ENCODE measurements at places on chromosomes 16 and 17.

GRCh38 chr16:6193718-6194117, 1096.1 kb upstream of the EEF2KMT start:
- DNase-seq, result peak; percentile 46
- H3K4me1 ChIP-seq, result no peaks in the 10 kb centered on the region
- H3K27ac ChIP-seq, result no peak overlapping the region
- no peak overlapping the region for H3K4me3 ChIP-seq
- H3K27me3 ChIP-seq, result no peaks in the 10 kb centered on the region
- no peaks in the 10 kb centered on the region for H3K36me3 ChIP-seq

DNA sequence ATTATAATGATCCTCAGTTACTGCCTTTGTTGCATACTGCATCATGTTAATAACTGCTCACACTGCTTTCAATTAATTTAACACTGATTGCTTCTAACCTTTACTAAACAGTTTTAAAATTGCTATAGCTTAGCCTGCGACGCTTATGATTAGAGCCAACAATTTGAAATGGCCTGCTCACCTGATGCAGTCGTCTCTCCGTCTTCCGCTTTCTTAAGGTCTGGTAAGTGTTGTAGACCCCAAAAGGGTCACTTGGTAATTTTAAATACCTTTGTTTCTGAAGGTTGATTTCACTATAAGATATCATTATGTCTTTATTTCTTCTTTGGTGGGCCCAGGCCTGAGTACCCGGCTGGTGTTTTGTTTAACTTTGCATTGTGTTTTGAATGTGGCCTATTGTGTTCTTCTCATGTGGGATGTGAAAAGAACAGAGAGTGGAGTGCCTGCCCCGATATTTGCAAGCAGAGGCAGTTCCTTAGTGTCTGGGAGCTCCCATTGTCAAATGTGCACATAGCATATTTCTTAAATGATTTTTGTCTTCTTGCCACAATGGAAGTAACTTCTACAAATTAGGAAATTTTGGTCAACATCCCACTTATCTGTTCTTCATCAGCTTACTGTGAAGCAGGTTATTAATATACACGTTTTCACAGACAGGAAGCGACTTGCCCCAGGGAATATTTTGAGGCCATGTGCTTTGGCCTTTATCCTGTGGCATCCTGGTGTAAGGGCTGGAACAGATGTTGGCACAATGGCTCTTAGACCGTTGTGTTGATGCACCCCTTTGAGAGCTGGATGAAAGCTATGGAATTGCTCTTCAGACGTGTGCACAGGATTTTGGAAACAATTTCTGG, 2.9 kb downstream of the PHKB start:
- peaks cover 46% of the 10 kb centered on the region for H3K4me1 ChIP-seq
- no peak overlapping the region for H3K4me3 ChIP-seq
- DNase-seq, result no peak
- peaks cover 5% of the 10 kb centered on the region for H3K36me3 ChIP-seq
- H3K27ac ChIP-seq, result no peak overlapping the region
- no peaks in the 10 kb centered on the region for H3K27me3 ChIP-seq

DNA sequence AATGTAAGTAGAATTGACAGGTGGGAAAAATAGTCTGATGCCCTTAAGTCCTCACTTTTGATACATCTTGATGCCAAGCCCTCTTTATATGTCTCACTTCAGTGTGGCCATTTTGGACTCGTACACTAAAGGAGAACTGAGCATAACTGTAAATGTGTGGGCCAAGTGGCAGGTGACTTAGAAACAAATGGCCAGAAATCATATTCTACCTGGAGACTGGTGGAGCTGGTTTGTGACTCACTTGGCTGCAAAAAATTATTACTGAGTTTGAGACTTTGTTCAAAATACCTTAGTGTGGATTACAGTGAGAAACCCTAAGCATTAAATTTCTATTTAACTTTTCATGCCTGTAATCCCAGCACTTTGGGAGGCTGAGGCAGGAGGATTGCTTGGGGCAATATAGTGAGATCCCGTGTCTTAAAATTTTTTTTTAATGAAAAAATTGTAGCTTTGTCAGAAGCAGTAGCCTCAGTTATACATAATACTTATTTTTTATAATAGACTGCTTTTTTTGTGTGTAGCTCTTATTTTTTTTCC, 5.0 kb downstream of the HAPSTR1 start:
- H3K27ac ChIP-seq, result no peak overlapping the region
- no peak for DNase-seq
- H3K27me3 ChIP-seq, result no peaks in the 10 kb centered on the region
- no peak overlapping the region for H3K4me3 ChIP-seq
- H3K4me1 ChIP-seq, result peaks cover 74% of the 10 kb centered on the region

DNA sequence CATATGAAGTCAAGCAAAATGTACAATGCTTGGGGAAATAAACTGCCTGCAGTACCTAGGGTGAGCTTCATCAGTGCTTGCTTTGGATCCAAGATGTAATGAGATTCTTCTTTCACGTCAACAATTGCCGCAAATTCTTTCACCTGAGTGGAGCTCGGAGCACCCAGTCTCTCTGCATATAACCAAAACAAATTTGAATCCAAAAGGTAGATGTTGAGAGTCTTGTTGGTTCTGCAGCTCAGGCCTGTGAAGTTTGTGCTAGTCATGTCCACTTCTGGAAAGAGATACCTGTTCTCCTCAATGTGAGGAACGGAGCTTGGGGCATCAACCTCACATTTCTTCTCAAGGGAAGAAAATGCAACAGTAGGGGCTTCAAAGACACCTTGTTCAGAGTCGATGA, 23.0 kb downstream of the SNN start:
- DNase-seq, result no peak
- no peaks in the 10 kb centered on the region for H3K4me1 ChIP-seq
- H3K36me3 ChIP-seq, result peaks cover 80% of the 10 kb centered on the region
- H3K27me3 ChIP-seq, result no peaks in the 10 kb centered on the region

- no peak overlapping the region for H3K4me3 ChIP-seq
- no peaks in the 10 kb centered on the region for H3K4me1 ChIP-seq
- no peaks in the 10 kb centered on the region for H3K27me3 ChIP-seq
- peak; percentile 11 for DNase-seq
These were observed 447.3 kb downstream of the HS3ST3B1 start for GRCh38 chr17:14748036-14748710.

GRCh38 chr17:3765981-3766380, 35.0 kb downstream of the ITGAE start:
- H3K27me3 ChIP-seq, result no peaks in the 10 kb centered on the region
- peaks cover 83% of the 10 kb centered on the region for H3K4me1 ChIP-seq
- no peak overlapping the region for H3K4me3 ChIP-seq
- peak; percentile 39 for DNase-seq

GRCh38 chr16:50839920-50840729, 98.2 kb downstream of the CYLD start:
- H3K4me3 ChIP-seq, result no peak overlapping the region
- no peak overlapping the region for H3K27ac ChIP-seq
- no peaks in the 10 kb centered on the region for H3K36me3 ChIP-seq
- no peak for DNase-seq

GRCh38 chr16:17658881-17659280, 188.1 kb upstream of the XYLT1 start:
- no peak overlapping the region for H3K27ac ChIP-seq
- no peaks in the 10 kb centered on the region for H3K4me1 ChIP-seq
- no peak for DNase-seq

DNA sequence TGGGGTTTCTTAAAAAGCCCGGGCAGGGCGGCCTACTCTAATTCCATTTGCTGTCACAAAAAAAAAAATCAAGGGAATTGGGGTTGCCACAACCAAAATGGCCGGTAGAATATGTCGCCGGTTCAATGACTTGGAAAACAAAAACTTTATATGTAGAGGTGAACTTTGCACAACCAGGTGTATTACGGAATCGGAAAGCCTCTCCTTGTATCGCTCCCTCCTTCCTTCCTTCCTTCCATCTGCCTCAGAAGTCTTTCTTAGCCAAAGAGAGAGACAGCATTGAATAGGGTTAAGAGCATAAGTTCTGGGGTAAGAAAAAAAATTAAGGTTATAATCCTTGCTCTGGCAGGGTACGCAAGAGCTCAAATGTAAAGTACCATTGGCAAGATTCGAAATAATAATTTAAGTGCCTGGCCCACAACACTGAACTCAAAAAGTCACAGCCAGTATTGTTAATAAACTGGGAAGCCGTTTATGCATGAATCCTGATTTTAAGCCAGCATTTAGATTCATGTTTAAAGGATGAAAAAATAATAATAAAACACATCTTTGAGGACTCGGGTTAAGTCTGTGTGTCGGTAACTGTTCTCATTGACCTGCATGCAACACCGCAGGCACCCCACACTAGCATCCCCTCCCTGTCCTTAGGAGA, 522 bp upstream of the GLG1 start:
- no peaks in the 10 kb centered on the region for H3K36me3 ChIP-seq
- H3K4me1 ChIP-seq, result peaks cover 47% of the 10 kb centered on the region
- H3K27me3 ChIP-seq, result no peaks in the 10 kb centered on the region
- DNase-seq, result no peak
- H3K27ac ChIP-seq, result peak overlapping the region; percentile 17

GRCh38 chr16:31451681-31452351, 7.5 kb upstream of the ARMC5 start:
- no peaks in the 10 kb centered on the region for H3K27me3 ChIP-seq
- H3K27ac ChIP-seq, result no peak overlapping the region
- peaks cover 19% of the 10 kb centered on the region for H3K4me1 ChIP-seq
- no peak overlapping the region for H3K4me3 ChIP-seq
- H3K36me3 ChIP-seq, result peaks cover 18% of the 10 kb centered on the region
- no peak for DNase-seq

GRCh38 chr16:3113765-3114479, 1.5 kb downstream of the ZNF205 start:
- DNase-seq, result no peak
- no peaks in the 10 kb centered on the region for H3K27me3 ChIP-seq
- H3K36me3 ChIP-seq, result no peaks in the 10 kb centered on the region
- no peak overlapping the region for H3K27ac ChIP-seq

DNA sequence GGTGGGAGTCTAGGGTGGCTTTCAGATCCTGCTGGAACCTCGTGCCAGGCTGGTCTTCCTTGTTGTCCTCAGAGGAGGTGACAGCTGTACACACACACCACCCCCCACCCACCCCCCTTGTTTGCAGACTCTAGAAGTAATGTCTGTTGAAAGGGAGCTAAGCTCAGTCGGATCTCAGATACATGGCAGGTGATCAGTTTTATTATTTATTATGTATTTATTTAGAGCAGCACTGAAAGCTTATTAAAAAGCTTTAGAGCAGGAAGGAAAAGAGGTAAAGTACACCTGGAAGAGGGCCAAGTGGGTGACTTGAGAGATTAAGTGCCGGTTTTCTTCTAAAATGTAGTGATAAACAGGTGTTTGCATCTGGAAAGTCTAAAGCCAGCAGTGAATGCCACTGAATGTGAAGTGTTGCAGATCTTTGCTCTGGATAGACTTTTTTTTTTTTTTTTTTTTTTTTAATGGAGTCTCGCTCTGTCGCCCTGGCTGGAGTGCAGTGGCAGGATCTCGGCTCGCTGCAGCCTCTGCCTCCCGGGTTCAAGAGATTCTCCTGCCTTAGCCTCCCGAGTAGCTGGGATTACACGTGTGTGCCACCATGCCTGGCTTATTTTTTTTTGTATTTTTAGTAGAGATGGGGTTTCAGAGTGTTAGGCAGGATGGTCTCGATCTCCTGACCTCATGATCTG, 40.2 kb downstream of the FOXK2 start:
- peaks cover 3% of the 10 kb centered on the region for H3K4me1 ChIP-seq
- DNase-seq, result no peak
- H3K4me3 ChIP-seq, result no peak overlapping the region
- no peak overlapping the region for H3K27ac ChIP-seq

- H3K27me3 ChIP-seq, result no peaks in the 10 kb centered on the region
- no peak overlapping the region for H3K4me3 ChIP-seq
- no peak for DNase-seq
- no peak overlapping the region for H3K27ac ChIP-seq
- no peaks in the 10 kb centered on the region for H3K36me3 ChIP-seq
These were observed 5.3 kb upstream of the NSMCE1 start for GRCh38 chr16:27273670-27274423.

- no peaks in the 10 kb centered on the region for H3K36me3 ChIP-seq
- no peaks in the 10 kb centered on the region for H3K27me3 ChIP-seq
- DNase-seq, result no peak
- no peak overlapping the region for H3K4me3 ChIP-seq
- no peak overlapping the region for H3K27ac ChIP-seq
- no peaks in the 10 kb centered on the region for H3K4me1 ChIP-seq
These were observed 21.3 kb downstream of the SNX20 start for GRCh38 chr16:50659806-50660205.

DNA sequence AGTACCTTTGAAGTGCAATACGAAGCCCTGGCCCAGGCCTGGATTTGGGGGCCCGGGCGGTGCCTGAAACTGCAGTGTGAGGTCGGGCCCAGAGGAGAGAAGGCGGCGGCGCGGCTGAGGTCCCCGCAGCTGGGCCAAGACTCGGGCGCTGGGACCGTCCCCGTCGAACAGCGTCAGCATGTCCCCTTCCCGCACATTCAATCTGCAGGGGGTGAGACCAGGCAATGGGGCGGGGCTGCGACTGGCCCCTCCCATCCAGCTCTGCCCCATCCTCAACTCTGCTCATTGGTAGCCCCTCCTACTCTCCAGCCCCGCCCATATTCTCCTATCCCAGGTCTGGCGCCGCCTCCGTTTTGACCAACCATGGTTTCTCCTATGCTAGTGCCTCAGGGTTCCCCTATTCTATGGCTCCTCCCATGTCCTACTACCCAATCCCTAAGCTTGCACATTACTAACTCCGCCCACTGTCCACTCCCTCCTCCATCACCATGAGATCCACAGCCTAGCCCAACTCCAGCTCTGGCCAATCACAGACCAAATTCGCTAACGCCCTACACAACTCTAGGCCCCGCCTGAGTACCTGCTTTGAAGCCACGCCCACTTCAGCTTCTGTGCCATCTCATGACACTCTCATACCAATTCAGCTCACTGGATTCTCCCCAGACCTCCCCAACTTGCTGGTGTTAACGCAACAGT, 14.4 kb upstream of the CDIPT start:
- DNase-seq, result peak; percentile 29
- H3K27ac ChIP-seq, result no peak overlapping the region
- no peaks in the 10 kb centered on the region for H3K4me1 ChIP-seq

- peak overlapping the region; percentile 88 for H3K4me3 ChIP-seq
- H3K4me1 ChIP-seq, result peaks cover 46% of the 10 kb centered on the region
- no peak for DNase-seq
- H3K27ac ChIP-seq, result peak overlapping the region; percentile 75
- no peaks in the 10 kb centered on the region for H3K27me3 ChIP-seq
These were observed 543 bp upstream of the GPS2 start for GRCh38 chr17:7315570-7316235.

- H3K4me1 ChIP-seq, result peaks cover 16% of the 10 kb centered on the region
- no peak overlapping the region for H3K4me3 ChIP-seq
- no peak overlapping the region for H3K27ac ChIP-seq
- no peaks in the 10 kb centered on the region for H3K36me3 ChIP-seq
- DNase-seq, result no peak
- peaks cover 5% of the 10 kb centered on the region for H3K27me3 ChIP-seq
These were observed 61.4 kb downstream of the HAPSTR1 start for GRCh38 chr16:9152649-9153501.

Measured in DND-41 (cell line).